Thoracic aorta endothelial cell (primary cell): ENCODE measurements at places on chromosomes 2 and 18. TPM values are rescaled to one million over a fixed set of nuclear protein-coding genes. Genes with fewer than 3 reads are reported as not detected.

Gene C18orf54
- total RNA-seq: 15.6 and 26.9 TPM in 2 replicates

Gene FOXD4L1
- 0.13 TPM in 1 of 2 replicates, not detected in the other for total RNA-seq

Gene FAM110C
- total RNA-seq: not detected in 2 replicates

Gene RGPD3
- total RNA-seq: 0.53 and 0.79 TPM in 2 replicates

Gene SULT1C2
- total RNA-seq: not detected in 2 replicates

Gene ANO7
- 0.93 and 1.7 TPM in 2 replicates for total RNA-seq

Gene NOL4
- total RNA-seq: not detected in 2 replicates

Gene LRATD1
- 0.13 and 0.79 TPM in 2 replicates for total RNA-seq

Gene RFX8
- total RNA-seq: 1.2 and 2.0 TPM in 2 replicates

Gene ACTG2
- total RNA-seq: not detected in 2 replicates

Gene GPBAR1
- total RNA-seq: 0.07 and 0.40 TPM in 2 replicates

Gene MGAT4A
- total RNA-seq: 83.0 and 136 TPM in 2 replicates

Gene SMAD2
- 71.9 and 132 TPM in 2 replicates for total RNA-seq

Gene TMEM200C
- 0.22 TPM in 1 of 2 replicates, not detected in the other for total RNA-seq

Gene BBS5
- 5.1 and 6.3 TPM in 2 replicates for total RNA-seq

Gene SLC25A52
- total RNA-seq: 0.13 TPM in 1 of 2 replicates, not detected in the other

Gene UGT1A5
- total RNA-seq: not detected in 2 replicates

Gene RGPD6
- 64.0 and 68.6 TPM in 2 replicates for total RNA-seq

Gene SP5
- total RNA-seq: not detected in 2 replicates

Gene MDH1B
- total RNA-seq: 0.27 and 0.65 TPM in 2 replicates

Gene PID1
- 0.13 TPM in 1 of 2 replicates, not detected in the other for total RNA-seq

Gene GALR1
- not detected in 2 replicates for total RNA-seq

Gene CPLX4
- not detected in 2 replicates for total RNA-seq

Gene DNAJC5G
- total RNA-seq: not detected in 2 replicates

Gene PCBP1
- 74.9 and 104 TPM in 2 replicates for total RNA-seq

Gene ST8SIA3
- total RNA-seq: not detected in 2 replicates

Gene COL4A4
- total RNA-seq: 0.29 and 0.93 TPM in 2 replicates

Gene CTNNA2
- total RNA-seq: not detected in 2 replicates

Gene SCN1A
- total RNA-seq: not detected in 2 replicates

Gene OXER1
- total RNA-seq: not detected in 2 replicates

Gene TUBA4B
- not detected in 2 replicates for total RNA-seq

Gene TLX2
- total RNA-seq: not detected in 2 replicates

Gene TMBIM1
- 90.4 and 119 TPM in 2 replicates for total RNA-seq

Gene NDUFS1
- 165 and 198 TPM in 2 replicates for total RNA-seq

Gene UGT1A7
- total RNA-seq: not detected in 2 replicates

Gene NOSTRIN
- total RNA-seq: 0.07 and 3.5 TPM in 2 replicates

Gene IL1RL2
- total RNA-seq: 0.07 TPM in 1 of 2 replicates, not detected in the other

Gene EPB41L3
- 129 and 167 TPM in 2 replicates for total RNA-seq

Gene ATAD2B
- 25.3 and 26.2 TPM in 2 replicates for total RNA-seq

Gene EVX2
- total RNA-seq: not detected in 2 replicates

Gene NEB
- 1.2 and 1.3 TPM in 2 replicates for total RNA-seq
